CD4-positive, alpha-beta T cell treated with Interleukin-15 for 4 hours (primary cell): ENCODE measurements at places on chromosomes 3 and 15.
A peak's percentile ranks its signal among the peaks of the same experiment; 100 is the strongest.

DNA sequence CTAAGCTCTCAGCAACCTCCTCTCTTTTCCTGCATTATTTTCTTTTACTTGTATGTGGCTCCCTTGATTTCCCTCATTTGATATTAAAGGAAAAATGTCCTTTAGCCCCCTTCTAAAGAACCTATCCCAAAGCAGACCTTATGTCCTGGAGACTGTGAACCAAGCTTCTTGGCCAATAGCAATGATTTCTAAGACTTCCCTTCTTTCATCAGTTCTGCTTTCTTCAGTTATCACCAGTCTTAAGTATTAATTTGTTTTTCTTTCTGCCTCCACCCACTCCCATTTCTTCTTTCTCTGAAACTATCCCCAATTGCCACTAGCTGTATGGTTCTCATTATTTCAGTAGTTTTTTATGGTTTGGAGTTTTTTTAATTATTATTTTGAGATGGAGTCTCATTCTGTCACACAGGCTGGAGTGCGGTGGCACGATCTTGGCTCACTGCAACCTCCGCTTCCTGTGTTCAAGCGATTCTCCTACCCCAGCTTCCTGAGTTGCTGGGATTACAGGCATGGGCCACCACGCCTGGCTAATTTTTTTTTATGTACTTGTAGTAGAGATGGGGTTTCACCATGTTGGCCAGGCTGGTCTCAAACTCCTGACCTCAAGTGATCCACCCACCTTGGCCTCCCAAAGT lies 12.1 kb downstream of the TMOD3 start:
- no peak for DNase-seq

DNA sequence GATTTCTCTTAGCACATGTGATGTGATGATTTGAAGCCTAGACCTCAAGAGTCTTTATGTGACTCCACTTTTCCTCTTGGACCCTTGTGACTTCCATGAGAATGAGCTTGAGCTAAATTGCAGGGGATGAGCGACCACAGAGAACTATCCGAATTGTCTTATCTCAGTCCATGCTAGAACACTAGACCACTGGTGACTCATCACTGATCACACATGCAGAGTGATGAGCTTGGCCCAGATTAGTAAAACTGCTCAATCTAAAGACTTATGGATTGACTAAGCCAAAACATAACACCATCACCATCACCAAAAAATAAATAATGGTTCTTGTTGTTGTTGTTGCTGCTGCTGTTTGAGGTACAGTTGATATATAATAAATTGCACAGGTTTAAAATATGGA lies 114.1 kb upstream of the CFAP20DC start:
- no peak for DNase-seq

DNA sequence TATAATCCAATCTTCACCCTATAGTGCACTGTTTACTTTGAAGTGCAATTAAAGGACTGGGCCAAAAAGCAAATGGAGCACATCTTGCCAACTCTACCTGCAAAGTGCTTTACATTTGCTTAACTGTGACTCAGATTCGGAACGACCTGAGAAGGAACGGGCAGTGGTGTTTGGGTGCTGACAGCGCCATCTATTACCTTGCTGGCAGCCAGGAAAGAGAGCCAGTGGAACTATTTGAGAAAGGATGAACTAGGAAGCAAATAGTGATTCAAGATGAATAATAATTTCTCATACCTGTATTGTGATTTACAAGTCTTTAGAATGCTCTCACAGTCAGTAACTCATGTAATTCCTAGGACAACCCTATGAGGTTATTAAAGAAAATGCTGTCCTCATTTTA lies 312.9 kb downstream of the PDCD6IP start:
- DNase-seq = no peak

- DNase-seq = no peak
Measured at GRCh38 chr3:14440531-14441239, 38.3 kb downstream of the SLC6A6 start.

GRCh38 chr3:175307642-175308041 lies 448.5 kb downstream of the NAALADL2 start:
- no peak for DNase-seq

DNA sequence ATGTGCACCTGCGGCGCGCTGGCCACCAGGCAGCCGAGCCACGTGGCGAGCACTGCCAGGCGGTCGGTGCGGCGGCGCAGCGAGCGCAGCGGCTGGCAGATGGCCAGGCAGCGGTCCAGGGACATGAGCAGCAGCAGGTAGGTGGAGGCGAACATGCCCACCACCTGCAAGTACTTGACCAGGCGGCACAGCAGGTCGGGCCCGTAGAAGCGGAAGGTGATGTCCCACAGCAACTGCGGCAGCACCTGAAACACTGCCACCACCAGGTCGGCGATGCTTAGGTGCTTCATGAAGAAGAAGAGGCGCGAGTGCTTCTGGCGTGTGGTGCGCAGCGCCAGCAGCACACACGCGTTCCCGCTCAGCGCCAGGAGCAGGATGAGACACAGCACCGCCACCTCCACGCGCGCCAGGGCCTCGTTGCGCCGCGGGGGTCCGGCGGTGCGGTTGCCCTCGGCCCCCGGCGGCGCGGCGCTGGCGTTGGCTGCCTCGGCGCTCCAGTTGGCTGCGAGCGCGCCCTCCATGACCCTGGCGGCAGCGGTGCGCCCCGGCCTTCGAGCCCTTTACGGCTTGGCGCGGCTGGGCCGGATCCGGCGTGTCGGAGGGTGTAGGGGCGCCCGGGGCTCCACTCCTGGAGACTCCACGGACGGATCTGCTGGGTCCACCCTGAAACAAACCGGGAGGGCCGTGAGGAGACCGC lies 1.6 kb downstream of the OXTR start:
- no peak for DNase-seq

DNA sequence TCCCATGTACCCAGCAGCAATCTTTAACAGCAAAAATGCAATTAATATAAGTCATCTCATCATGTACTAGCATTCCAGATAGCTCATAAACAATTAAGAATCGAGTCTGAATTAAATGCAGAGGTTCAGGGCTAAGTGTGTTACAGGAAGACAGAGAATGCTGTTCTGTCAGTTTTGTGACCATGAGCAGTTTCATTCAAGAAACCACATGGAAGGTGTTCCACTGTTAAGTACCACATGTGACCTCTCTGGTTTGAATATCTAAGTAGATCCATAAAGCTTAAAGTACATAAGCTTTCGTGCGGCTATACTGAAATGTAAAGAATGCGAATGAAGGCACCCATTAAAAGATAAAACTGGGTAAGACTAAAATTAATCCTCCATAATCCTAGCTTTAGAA lies 272.3 kb downstream of the IL5RA start:
- no peak for DNase-seq

DNA sequence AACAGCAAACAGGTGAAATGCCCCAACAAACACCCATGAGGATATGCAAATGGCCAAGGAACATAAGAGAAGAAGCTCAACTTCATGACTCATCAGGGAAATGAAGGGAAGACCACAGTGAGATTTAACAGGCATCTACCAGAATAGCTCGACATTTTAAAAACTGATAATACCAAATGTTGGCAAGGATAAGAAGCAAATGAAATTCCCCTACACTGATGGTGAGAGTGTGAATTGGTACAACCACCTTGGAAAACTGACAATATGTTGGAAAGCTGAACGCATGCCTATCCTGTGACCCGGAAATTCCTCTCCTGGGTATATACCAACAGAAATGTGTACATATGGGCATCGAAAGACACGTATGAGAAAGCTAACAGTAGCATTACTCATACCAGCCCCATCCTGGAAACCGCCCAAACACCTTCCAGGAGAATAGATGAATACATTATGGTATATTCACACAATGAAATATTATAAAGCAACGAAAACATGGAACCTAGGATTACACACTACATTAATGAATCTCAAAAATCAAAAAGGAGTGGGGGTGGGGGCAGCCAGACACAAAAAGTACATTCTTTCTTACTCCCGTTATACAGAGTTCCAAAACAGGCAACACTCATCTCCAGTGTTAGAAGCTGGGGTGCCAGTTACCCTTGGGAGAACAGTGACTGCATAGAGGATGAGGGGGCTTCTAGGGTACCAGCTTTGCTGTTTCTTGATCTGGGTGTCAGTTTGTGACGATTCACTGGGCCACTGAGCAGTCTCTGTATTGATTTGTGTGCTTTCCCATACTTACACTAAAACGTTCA lies 16.9 kb downstream of the RFTN1 start:
- peak; percentile 23 for DNase-seq

DNA sequence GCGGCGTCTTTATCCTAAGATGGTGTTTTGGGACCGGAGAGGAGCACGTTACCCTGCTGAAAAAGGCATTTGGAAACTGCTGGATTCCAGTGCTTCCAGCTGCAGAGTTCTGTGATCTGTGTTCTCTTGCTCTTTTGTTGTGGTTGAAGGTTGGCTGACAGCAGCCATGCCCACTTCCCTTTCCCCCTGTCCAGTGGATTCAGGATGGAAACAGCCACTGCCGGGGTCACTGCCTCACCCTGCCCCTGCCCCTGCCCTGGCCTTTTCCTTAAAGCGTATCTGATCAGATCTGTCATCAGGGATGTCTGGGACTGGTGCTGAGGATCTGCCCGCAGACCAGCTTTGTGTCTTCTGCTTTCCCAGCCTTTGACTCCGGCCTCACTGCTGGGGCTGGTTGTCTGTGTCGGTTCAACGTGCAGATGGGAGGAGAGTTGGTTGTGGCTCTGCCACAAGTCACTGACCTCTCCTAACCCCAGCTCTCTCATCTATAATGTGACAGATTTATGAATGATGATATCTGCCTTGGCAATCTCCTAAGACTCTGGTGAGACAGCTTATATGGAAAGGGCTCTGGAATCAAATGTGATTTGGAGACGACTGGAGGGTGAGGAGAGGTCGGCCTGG lies 219.4 kb upstream of the BHLHE40 start:
- DNase-seq = no peak
